Endothelial cell of coronary artery (primary cell): ENCODE measurements at places on chromosomes 2 and 18. TPM values are rescaled to one million over a fixed set of nuclear protein-coding genes. Genes with fewer than 3 reads are reported as not detected.

The ANKRD53 gene
- total RNA-seq, result 0.09 and 0.18 TPM in 2 replicates

The TMEM198 gene
- 0.09 TPM in 1 of 2 replicates, not detected in the other for total RNA-seq

The UGT1A4 gene
- not detected in 2 replicates for total RNA-seq

The EPB41L5 gene
- 29.3 and 30.1 TPM in 2 replicates for total RNA-seq

The PFN4 gene
- 0.18 and 0.28 TPM in 2 replicates for total RNA-seq

The LBX2 gene
- 1.4 and 2.1 TPM in 2 replicates for total RNA-seq
